ENCODE measurements at places on chromosomes 6 and 20. TPM values are rescaled to one million over a fixed set of nuclear protein-coding genes. Genes with fewer than 3 reads are reported as not detected.

BPI gene
- not detected for total RNA-seq

TFAP2C gene
- total RNA-seq: 0.35 TPM

DNA sequence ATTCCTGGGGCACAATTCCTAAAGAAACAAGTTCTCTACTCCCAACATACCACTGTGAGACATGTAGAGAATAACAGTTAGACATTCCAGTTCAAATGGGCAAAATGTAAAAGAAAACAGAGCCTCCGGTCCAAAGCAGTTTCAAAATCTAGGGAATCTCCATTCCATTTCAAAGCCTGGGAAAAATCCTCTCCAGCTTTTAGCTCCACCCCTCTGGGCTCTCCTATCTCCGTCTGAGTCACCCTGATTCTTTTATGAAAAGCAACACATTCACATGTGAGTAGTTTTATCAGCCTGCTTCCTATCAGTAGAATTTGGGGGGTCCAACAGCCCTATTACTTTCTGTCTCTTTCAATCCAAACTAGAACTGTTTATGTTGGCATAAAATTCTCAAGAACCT is 3.7 kb downstream of the CSNK2A1 start:
- DNase-seq: no peak

- DNase-seq: no peak
Observed at GRCh38 chr6:3811191-3811590, 38.0 kb upstream of the FAM50B start.

GRCh38 chr6:143607168-143607567 is 70.6 kb upstream of the PHACTR2 start:
- DNase-seq: no peak

CABLES2 gene
- total RNA-seq: 7.8 TPM

- no peak for DNase-seq
Observed at GRCh38 chr6:147204843-147205311, 660 bp downstream of the STXBP5 start.

DNA sequence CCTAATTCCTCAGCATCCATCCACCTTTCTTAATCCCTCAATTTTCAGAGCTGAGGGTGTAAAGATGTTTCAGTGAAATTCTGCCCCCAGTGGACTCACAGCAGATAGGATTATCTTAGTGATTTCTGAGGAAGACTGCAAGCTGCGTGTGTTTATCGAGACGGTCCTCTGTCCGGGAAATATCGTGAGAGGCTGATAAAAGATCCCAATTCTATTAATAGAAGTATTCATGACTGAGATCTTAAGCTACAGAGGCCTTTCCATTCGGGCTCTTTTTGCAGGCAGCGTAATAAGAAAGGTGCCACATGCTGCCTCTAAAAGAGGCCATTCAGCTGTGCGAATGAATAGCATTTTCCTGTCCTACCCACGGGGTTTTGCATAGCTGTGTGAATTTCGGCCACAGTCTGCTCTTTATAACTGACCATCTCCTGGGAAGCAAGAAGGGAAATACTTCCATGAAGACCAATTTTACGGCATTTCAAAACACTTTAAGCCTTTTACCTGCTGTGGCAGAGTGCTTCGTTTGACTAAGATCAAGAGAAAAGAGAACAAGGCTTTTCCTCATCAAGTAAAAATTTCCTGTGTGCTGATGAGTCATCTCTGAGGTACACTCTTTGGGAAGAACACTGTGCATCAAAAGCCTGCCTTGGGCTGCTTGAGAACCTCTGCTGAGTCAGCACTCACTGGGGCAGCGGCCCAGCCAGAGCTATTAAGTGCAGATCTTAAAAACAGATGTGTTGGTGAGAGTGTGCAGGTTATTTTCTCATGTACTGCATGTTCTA is 208.8 kb downstream of the ARHGAP18 start:
- DNase-seq: no peak

- peak; percentile 80 for DNase-seq
Observed at GRCh38 chr20:38460040-38460623, 12.5 kb upstream of the RALGAPB start.

DNA sequence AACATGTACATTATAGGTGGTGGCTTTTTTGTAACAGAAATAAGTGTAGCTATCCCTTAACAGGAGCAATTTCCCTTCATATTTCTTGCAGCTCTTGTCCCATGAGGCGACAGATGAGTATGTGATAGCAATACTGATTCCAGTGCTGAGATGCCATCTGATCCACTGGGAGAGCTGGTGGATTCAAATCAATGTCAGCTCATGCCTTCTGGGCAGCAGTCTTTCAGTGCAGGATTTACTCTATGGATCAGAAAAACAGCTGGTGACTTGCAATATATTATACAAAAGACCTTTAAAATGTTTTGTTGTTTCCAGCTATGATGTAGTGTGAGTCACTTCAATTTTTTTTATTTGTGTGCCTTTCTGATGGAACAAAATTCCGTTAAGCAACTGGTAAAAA is 259.9 kb upstream of the SASH1 start:
- DNase-seq: no peak

GRCh38 chr6:41502917-41503671 is 43.1 kb upstream of the FOXP4 start:
- DNase-seq: no peak

TRIM10 gene
- total RNA-seq: not detected

GRCh38 chr6:157169656-157170055 is 153.7 kb downstream of the TMEM242 start:
- no peak for DNase-seq

SPEF1 gene
- total RNA-seq: not detected

TNFRSF6B gene
- total RNA-seq: 96.8 TPM

DNA sequence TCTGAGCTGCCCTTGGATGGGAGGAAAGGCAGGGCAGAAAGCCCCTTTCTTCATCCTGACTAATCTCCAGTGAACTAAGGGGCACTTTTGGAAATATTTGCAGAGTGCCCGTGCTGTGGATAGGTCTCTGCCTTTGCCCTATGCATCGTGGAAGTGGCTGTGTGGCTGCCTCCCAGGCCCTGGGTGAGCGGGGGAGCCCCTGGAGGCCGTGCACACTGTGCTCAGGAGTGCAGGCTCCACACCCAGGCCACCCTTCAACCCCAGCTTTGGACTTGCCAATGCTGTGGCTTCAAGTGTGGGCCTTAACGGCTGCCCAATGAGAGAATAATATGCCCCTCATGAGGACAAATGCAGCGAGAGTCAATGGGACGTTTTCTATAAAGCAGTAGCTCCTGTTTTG is 36.7 kb upstream of the ARMC2 start:
- DNase-seq: no peak

Measured in glomerular endothelial cell (primary cell).